AG09309 (cell line): ENCODE measurements at places on chromosomes 6 and 20.

GRCh38 chr6:168387426-168387825 lies 53.6 kb upstream of the SMOC2 start:
- DNase-seq = no peak

GRCh38 chr20:21046413-21047070 lies 59.6 kb downstream of the LINC00237 start:
- DNase-seq = no peak

GRCh38 chr20:12306107-12306506 lies 388.4 kb downstream of the BTBD3 start:
- no peak for DNase-seq

- no peak for DNase-seq
These were observed 165.5 kb downstream of the MOXD1 start for GRCh38 chr6:132235596-132236280.

GRCh38 chr20:20597966-20598365 lies 114.5 kb downstream of the RALGAPA2 start:
- no peak for DNase-seq

DNA sequence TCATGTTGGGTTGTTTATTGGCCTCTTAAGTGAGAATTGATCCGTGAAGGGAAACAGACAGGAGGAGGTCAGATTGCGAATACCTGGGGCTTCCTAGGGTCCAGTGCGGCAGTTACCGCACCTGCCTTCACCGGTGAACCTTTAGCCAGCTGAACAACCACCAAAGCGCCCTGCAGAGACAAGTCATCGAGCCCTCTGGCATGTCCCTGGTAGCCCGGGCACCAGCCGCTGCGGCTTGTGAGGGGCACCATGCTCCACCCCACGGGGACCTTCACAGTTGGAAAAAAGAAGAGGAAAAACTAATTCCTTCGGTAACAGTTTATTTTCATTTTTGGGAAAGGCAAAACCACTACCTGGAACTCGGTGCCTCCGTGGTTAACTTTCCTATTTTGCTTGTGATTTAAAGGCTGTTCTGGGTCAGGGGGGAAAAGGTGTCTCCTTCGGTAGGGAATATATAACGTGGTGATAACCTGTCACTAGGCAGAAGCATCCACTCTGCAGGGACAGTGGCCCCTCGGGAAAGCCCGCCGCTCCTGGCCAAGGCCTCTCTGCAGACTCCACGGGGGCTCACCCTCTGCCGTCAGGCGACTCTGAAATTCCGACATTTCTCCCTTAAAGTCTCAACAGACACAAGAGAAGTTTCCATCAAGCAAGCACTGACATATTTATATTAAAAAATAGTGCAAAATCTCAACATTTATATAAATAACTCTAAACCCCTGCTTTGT lies 30.7 kb upstream of the ZBP1 start:
- no peak for DNase-seq

GRCh38 chr6:3575166-3575565 lies 118.3 kb upstream of the SLC22A23 start:
- DNase-seq = no peak

DNA sequence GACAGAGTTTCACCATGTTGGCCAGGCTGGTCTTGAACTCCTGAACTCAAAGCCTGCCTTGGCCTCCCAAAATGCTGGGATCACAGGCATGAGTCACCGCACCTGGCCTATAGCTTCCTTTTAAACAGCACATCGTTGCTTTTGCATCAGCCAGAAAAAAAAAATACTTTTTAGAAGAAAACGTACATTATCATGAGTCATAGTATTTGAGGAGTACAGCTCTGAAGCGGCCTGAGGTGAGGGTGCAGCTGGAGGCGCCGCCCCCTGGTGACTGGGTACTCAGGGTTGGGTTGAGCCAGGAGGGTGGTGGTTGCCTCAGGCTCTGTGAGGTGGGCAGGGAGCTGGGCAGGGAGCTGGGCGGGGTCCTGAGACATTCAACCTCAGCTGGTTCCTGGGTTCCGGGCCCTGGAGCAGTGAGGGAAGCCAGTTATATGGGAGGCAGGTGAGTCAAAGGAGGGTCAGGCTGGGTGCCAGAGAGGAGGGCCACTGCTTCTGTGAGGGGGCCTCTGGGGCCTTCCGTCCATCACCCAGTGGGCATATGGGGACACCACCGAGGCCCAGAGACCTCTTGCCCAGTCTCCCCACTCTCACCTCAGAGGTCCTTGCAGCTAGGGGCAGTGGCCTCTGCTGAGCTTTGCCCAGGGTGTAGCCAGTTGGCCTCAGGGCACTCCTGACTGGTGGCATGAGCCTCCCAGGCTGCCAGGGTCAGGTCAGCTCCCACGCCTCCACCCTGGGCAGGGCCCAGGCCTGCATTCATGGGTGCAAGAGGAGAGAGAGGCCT lies 11.7 kb upstream of the ID1 start:
- no peak for DNase-seq

DNA sequence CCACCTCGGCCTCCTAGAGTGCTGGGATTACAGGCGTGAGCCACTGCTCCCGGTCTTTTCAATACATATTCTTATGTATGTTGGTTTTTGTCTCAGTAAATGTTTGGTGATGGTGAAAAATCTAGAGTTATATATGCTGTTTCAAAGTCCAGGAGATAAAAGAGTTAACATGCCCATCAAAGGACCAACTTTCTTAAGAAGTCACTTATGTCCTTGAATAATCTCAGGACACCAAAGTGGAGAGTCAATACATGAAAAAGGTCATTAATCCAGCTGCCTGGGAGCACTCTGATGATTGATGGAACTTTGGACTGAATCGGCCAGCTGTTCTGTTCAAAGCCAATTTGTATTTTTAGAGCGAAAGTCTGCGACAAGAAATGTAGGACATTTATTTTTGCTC lies 59.8 kb upstream of the HDAC2 start:
- DNase-seq = no peak

- DNase-seq = no peak
These were observed 57.2 kb upstream of the MYL9 start for GRCh38 chr20:36483919-36484808.

DNA sequence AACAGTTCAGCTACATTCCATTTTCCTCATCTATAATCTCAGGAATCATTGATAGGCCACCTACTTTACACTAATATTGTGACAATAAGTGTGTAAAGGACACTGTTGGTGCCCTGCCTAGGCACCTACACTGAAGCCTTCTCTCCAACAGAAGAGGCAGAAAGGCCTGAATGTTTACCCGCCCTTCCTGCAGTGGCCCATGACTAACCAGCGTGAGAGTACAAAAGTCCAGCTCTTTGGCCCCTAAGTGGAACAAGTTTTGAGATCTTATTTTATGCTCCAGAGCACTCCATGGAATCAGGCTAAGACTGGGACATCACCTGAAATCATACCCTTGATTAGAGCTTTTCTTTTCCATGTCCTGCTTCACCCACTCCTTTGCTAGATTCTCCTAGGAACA lies 359.7 kb downstream of the ARHGAP18 start:
- DNase-seq = no peak
